ENCODE measurements at places on chromosomes 16 and 17.

GRCh38 chr17:38569701-38570512 lies 35.8 kb downstream of the SRCIN1 start:
- DNase-seq = no peak

- DNase-seq = no peak
These were observed 60.1 kb upstream of the TMEM132E start for GRCh38 chr17:34519282-34519681.

GRCh38 chr16:87414251-87414680 lies 22.1 kb downstream of the MAP1LC3B start:
- DNase-seq = no peak

DNA sequence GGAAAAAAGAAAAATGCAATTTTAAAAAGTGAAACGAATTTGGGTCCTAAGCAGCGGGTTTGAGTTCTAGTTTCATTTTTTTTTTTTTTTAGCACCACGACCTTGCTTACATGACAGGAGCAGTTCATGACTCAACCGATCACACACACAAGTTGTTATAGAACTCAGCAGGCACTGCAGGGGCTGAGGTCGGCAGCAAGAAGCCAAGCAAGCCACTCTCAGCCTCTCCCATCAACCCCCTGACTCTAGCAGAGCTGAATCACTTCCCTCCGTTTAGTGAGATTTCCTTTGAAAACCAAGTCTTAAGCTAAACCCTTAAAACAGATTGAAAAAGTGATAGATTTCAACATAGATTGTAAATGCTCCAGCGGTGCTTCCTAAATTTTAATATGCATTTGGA lies 520.8 kb downstream of the HAPSTR1 start:
- DNase-seq = no peak

GRCh38 chr16:50600582-50601283 lies 52.5 kb downstream of the NKD1 start:
- DNase-seq = no peak

- no peak for DNase-seq
These were observed 20.1 kb downstream of the CMC2 start for GRCh38 chr16:80986557-80986956.

- no peak for DNase-seq
These were observed 574 bp downstream of the MPP3 start for GRCh38 chr17:43832168-43832975.

GRCh38 chr16:28865722-28866453 lies 2.2 kb downstream of the SH2B1 start:
- no peak for DNase-seq

GRCh38 chr16:52496051-52496876 lies 50.7 kb downstream of the TOX3 start:
- no peak for DNase-seq

GRCh38 chr16:75555213-75555706 lies 792 bp downstream of the TMEM231 start:
- DNase-seq = peak; percentile 29

GRCh38 chr16:86065711-86066110 lies 166.7 kb downstream of the IRF8 start:
- DNase-seq = no peak

DNA sequence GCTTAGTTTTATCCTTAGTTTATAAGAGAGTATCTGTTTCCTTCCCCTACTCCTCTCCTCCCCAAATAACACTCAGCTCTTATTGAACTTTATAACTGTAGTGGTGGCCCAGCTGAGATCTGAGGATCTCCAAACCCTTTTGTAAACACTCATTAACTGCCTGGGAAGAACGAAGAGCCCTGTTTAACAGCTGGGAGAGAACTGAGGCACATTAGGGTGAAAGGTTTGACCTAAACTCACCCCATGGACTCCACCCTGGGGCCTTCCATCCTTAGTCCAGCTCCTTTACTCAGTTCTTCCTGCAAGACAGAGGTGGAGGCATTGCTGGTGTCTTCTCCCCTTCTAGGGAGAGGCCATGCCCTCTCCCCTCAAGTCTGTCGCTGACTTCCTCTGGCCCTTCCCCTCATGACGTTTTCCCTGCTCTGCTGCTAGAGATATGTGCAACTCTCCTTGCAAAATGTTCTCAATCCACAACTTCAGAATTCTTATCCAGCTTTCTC lies 1.2 kb upstream of the RARA start:
- no peak for DNase-seq

GRCh38 chr16:87126403-87127025 lies 190.7 kb downstream of the C16orf95 start:
- DNase-seq = no peak

- no peak for DNase-seq
These were observed 43.2 kb upstream of the CCL1 start for GRCh38 chr17:34406226-34406625.

- DNase-seq = peak; percentile 91
These were observed at the start of gene RPL13 for GRCh38 chr16:89560378-89561141. Gene RPL13, plus strand, starts transcription at chr16:89560682. Its CDS starts 278 bp downstream, at chr16:89560960.

DNA sequence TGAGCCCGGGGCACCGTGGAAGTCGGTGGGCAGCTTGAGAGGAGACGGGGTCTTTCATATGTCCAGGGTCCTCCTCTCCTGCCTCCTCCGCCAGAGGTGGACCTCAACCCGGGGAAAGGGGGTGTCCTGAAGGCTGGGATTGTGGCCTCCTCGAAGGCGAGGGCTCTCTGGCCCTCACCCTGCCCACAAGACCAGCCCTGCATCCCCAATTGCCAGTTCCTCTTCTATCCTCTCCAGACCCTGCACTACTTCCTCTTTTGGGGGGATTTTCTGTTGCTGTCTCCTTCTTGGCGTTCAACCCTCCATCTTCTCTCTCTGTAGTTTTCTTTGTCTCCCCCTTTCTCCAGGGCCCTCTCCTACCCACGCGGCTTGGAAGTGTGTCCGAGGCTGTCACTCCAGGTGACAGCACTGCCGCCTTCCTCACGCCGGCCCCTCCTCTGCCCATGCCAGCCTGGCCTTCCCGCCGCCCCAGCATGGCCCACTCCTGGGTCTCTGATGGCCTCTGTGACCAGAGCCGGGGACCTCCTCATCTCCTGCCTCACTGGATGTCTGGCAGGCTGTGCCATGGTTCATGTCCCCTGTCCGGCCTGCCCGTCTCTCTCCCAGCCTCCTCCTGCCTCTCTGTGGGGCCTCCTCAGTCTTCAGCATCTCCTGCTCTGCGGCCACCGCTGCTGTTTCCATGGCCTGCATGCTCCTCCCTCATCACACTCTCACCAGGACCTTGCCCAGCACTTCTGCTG lies 2.4 kb upstream of the ITGAX start:
- no peak for DNase-seq

DNA sequence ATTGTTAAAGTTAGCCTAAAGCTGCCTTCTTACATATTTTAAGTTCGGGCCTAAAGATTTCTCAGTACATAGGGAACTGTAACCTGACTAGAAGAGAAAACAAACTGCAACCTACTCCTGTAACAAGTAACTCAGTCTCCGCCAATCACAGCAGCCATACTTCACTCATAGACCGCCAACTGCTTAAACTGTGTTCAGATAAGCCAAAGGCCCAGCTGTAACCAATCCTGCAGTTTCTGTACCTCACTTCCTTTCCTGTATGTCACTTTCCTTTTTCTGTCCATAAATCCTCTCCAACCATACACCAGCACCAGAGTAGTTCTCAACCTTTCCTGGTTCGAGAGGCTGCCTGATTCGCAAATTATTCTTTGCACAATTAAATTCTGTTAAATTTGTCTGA lies 41.5 kb downstream of the GLG1 start:
- DNase-seq = no peak

DNA sequence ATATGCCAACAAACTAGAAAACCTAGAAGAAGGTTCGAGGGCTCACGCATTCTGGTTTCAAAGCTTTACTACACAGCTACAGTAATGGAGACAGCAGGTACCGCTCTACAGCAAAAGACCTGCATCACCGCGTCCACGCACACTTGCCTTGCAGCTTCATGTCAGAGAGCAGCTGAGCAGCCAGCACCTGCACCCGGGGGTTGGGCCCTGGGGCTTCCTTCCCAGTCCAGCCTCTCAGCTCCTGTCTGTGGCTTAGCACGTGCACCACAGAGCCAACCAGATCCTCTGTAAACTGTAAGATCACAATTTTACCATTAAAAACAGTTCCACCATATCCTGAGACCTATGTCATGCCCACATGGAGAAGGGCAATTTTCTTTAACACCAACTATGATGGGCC lies 15.3 kb downstream of the MEAK7 start:
- no peak for DNase-seq

DNA sequence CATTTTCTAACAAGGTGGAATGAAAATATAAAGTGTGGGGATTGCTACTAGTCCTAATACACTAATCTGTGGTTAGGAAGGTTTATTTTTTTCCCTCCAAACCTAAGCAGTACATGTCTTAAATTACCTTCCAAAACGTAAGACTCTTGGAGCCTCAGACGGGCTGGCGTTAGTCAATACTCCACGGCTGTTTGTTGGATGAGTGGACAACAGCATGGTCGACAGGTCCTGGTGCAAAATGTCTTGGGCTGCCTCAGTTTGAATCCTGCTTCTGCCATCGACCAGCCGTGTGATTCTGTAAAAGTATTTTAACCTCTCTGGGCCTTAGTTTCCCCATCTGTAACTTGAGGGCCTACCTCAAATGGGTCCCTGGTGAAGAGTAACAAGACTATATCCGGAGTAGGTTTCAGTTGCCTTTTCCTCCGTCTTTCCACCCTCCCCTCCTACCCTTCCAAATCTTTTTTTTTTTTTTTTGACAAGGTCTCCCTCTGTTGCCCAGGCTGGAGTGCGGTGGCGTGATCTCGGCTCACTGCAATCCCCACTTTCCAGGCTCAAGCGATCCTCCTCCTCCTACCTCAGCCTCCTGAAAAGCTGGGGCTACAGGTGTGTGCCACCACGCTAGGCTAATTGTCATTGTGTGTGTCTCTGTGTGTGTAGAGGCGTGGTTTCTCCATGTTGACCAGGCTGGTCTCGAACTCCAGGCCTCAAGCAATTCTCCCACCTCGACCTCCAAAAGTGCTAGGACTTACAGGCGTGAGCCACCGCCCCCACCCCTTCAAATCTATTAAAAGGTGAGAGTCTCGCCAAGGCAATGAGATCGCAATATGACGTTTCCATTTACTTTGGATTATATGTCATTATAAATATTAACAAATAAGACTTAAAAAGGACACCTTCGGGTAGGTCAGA lies 5.8 kb downstream of the SCGB1C2 start:
- DNase-seq = no peak

- no peak for DNase-seq
These were observed 30.6 kb downstream of the IL21R start for GRCh38 chr16:27432558-27432957.

Data from naive thymus-derived CD4-positive, alpha-beta T cell (primary cell).